Esophagus squamous epithelium (tissue), 5 donors: ENCODE measurements at places on chromosomes 7 and 10.

- no peak for DNase-seq
These were observed 192.7 kb downstream of the PTPRN2 start for GRCh38 chr7:158394936-158395335.

DNA sequence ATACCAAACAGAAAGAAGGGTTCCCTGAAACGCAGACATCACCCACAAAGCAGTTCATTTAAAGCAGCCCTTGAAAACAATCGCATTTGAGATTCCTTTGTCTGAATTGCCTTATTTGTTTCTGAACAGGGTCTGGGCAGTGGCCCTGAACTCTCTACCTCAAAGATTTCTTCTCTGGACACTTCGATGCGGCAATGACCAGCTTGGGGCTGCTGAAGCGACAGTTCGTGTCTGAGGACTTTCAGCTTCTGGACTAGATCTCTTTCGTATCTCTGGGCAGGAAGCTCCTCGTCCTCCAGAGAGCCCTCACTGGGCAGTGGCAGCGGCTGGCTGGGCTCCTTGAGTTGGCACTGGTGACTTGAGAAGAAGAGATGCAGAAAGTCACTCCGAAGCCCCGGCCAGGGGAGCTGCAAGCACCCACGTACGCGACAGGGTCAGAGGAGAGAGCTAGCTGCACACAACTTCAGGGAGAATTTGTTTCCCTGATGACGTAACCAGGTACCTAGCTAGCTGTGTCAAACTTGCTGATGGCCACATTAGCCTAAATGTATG lies 96.3 kb downstream of the SMURF1 start:
- DNase-seq = no peak

DNA sequence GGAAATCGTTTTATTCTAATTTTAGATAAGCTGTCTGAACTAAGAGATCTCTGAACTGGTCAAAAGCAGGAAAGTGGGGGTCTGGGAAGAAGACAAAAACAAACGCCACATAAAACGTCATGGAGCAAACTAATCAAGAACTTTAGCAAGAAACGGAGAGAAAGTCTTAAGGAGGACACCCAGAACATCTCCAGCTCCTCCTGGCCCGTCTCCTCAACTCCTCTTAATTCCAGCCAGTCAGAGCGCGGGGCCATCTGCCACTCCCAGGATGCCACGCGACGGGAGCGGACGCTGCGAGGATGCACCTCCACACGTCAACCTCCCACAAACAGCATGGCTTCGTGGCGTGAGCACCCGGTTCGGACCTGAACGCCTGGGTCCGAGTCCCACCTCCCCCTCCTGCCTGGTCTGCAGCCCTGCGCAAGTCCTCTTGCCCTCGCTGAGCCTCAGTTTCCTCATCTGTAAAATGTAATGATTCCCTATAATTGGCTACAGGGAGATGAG lies 598 bp downstream of the MMS19 start:
- peak; percentile 43 for DNase-seq

GRCh38 chr10:10092581-10092980 lies 925.1 kb upstream of the CELF2 start:
- DNase-seq = no peak

- DNase-seq = no peak
These were observed 181.4 kb downstream of the ARID5B start for GRCh38 chr10:62082729-62083411.

- DNase-seq = no peak
These were observed 565.7 kb upstream of the ANKRD30A start for GRCh38 chr10:36559412-36560400.

DNA sequence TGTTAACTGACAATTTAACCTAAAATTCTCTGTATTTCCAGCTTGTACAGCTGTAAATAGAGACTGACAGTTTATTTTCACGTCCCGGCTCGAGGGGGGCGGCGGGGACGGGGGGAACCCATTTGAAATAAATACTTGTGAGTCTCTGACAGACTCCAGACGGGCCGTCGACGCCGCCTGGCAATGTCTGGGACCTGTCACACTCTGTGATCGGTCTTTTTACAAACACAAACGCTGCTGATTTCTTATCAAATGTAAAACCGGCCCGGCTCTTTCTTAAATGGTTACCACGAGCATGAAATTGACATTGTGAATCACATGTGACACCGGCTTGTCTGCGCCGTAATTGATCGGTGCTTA lies 57.0 kb downstream of the UNCX start:
- no peak for DNase-seq

GRCh38 chr7:78220754-78221153 lies 422.2 kb downstream of the PHTF2 start:
- DNase-seq = no peak

GRCh38 chr7:156497776-156498509 lies 142.6 kb upstream of the RNF32 start:
- no peak for DNase-seq

- no peak for DNase-seq
These were observed 276.3 kb downstream of the ZMYND11 start for GRCh38 chr10:411603-412002.

DNA sequence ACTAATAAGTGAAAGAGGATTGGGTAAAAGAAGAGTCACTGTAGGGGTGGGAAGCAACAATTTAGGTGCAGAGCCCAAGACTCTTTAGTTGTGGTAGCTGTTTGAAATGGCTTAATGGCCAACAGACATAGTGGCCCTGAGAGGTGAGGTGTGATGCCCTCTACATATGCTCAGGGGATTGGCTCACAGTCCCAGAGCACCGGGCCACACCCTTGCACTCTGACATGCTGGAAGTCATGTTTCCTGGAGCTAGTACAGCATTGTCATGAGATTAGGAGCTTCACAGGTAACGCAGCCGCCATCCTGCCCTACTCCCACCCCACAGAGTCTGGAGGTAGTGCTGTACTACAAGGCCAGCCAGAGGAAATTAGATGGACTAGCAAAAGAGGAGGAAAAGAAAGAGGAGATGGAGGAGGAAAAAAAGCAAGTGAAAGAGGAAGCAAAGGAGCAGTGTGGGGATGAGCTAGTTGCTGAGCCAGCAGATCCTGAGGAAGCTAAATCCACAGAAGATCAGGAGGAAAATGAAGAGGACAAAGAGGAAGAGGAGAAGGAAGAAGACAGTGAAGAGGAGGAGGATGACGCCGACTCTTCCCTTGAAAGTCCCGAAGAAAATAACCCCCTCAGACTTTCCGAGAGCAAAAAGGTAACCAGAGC lies 14.8 kb upstream of the FLNC start:
- no peak for DNase-seq

- DNase-seq = no peak
These were observed 2.1 kb downstream of the SNX10 start for GRCh38 chr7:26293569-26294308.

GRCh38 chr10:120051671-120052070 lies 159.1 kb downstream of the SEC23IP start:
- no peak for DNase-seq

DNA sequence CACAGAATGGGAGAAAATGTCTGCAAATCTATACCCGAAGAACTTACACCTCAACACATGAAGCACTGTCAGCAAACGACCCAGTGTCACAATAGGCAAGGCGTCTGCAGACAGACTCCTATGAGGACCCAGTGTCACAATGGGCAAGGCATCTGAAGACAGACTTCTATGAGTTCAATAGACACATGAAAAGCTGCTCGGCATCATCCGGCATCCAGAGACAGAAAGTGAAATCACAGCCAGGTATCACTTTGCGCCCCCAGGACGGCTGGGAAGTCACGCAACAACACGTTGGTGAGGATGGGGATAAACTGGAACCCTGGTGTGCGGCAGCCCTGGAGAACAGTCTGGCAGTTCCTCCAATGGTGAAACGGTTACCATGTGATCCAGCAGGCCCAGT lies 273.2 kb downstream of the ELFN1 start:
- DNase-seq = no peak

- DNase-seq = no peak
These were observed 285.9 kb downstream of the LRMDA start for GRCh38 chr10:75717126-75717916.

GRCh38 chr10:43851030-43851429 lies 202.3 kb upstream of the ZNF32 start:
- DNase-seq = no peak

- no peak for DNase-seq
These were observed 98.2 kb upstream of the PRKCQ start for GRCh38 chr10:6678211-6678803.

GRCh38 chr7:29163854-29164253 lies 17.5 kb upstream of the CPVL start:
- no peak for DNase-seq

DNA sequence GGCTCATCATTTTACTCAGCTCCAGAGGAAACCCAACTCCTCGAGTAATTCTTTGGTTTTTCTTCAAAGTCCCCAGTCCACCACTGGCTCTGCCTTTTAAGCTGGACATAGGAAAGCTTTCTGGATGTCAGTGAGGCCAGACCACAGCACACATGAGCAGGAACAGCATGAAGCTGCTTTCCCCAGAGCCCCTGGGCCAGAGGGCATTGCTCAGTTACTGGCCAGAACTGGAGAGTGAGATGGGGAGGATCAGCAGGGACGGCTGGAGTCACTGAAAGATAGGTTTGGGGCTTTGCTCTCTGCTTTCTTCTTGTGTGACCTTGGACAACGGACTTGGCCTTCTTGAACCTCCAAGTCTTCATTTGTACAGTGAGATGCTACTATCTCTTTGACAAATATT lies 43.1 kb downstream of the PARP12 start:
- DNase-seq = no peak

DNA sequence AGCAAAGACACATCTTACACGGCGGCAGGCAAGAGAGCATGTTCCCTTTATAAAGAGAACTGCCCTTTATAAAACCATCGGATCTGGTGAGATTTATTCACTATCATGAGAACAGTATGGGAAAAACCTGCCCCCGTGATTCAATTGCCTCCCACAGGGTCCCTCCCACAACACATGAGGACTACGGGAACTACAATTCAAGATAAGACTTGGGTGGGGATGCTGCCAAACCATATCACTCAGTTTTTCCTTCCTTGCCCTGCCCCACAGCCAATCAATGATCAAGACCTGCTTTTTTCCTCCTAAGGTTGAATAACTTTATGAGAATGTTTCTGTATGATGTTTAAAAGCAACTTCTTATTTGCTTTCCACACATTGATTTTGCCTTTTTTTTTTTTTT lies 3.1 kb upstream of the PTPRE start:
- DNase-seq = no peak

DNA sequence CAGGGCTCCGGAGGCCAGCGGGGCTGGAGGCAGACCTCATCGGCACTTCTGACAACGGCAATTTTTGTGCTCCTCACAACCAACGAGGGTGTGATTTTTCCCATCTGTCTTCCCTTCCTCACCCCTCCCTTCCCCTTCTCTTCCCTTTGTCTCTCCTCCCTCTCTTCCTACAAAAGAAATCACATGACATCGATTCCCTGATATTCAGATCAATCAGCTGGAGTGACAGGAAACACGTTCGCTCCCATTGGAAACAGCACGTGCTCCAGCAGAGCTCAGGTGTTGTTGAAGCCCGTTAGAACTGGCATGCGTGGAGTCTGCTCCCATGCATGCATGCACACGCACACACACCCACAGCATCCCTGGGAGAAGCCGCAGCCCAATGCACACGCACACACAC lies 222.4 kb downstream of the PTPRN2 start:
- no peak for DNase-seq

DNA sequence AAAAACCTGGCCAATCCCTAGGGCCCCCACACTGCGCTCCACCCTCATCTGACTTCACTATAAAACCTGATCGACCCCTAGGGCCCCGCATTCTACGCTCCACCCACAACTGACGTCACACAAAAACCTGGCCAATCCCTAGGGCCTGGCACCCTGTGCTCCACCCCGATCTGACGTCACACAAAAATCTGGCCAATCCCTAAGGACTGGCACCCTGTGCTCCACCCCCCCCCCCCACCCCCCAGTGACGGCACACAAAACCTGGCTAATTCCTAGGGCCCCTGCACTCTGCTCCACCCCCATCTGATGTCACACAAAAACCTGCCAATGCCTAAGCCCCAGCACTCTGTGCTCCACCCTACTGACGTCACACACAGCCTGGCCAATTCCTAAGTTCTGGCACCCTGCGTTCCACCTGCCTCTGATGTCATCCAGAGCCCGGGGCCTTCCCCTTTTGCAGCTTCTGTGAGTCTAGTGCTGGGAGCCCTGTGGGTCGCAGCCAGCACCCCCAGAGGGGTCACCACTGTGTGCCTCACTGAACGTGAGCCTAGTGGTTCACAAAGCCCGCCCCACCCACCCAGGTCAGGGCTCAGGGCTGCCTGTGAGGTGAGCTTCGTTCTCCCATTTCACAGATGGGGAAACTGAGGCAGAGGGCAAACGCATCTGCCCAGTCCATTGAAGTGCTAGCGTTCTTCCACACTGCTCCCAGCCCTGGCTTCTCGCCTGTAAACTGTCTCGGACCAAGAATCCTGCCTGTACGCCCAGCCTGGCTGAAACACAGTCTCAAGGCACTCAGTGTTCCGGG lies 40.6 kb downstream of the MICALL2 start:
- DNase-seq = no peak

DNA sequence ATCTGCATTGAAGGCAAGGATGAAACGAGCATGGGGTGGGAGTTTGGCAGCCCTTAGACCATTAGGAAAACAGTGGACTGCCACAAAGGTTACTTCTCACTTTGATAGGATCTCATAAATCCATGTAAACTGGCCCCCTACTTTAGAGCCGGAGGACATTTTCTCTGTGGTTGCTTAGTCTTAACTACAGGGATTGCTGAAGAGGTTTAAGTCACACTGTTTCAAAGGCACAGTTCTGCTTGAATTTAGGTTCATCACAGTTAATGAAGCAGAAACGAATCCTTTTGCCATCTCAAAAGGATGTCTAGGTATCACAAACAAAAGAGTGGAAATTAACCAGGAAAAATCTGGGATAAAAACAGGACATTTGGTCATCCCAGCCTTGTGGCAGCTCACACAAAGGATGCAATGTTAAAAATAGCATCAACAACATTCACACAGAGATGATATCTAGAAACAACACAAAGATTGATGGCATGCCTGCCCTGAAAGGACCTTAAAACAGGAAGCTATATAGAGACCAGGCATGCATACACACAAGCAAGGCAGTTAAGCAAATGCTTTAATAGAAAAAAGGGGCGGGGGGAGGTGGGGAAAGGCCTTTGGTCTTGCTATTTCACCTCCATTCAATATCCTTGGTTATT lies 74.0 kb downstream of the DOCK4 start:
- DNase-seq = no peak

DNA sequence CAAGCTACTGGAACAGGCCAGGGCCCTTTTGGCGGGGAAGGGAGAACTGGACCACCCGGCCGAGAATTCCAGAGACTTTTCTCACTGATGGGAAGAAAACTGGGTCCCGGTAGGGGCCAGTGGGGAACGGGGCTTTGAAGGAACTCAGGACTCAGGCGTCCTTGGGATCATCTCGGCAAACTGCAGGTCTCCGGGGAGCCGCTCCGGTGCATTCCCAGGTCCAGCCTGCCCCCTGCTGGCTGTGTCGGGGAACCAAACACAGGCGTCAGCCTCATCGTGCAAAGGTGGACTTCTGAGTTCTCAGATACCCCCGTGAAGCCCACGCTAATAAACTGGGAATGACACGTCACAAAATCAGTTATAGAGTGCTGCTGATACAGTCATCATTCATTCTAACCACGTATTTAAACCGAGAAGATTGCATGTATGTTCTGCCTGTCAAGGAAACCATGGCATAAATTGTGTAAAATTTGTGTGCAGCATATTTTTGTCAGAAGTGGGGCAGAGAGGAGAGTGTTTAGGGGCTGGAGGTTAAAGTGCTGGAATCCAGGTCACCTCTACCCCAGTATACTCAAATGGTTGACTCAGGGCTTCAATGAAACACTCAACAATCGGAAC lies 76.1 kb upstream of the CPXM2 start:
- DNase-seq = no peak
